ENCODE measurements at places on chromosomes 12 and 14.

DNA sequence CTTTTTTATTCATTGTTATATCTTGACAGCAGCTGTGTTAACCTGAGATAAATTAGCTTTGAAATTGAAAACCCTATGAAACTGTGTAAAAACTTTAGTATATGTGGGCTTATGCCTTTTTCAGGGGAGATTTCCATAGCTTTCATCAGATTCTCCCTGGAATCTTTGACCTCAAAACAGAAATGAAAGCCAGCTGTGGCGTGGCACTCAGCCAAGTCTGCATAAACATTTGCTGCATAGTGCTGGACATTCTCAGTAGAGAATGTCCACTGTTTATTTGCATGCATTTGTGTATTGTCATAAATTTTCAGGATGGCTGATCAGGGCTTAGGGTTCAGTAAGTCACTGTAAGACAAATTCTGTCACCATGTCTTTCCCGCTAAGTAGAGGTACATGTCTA is 115.3 kb upstream of the NAP1L1 start:
- peak; percentile 69 for DNase-seq
- H3K27ac ChIP-seq = no peak overlapping the region

DNA sequence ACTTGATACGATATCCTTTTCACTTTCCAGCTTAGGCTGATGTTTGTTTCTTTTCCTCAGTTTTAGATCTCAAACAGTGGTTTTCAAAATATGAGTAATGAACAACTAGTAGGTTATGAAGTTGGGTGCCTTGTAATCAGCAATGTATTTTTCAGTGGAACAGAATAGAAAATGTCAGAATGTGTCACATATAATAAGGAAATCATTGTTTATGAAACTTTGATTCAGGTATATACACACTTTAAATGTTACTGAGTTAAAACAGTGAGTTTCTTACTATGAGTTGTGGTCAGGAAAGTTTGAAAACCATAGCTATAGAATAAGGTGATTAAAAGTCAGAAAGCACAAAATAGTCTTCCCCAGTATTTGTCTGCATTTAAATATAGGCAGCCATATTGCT is 39.8 kb downstream of the TBK1 start:
- H3K27me3 ChIP-seq = no peaks in the 10 kb centered on the region
- H3K4me3 ChIP-seq = no peak overlapping the region

- no peak overlapping the region for H3K4me3 ChIP-seq
- DNase-seq = no peak
- H3K27me3 ChIP-seq = no peaks in the 10 kb centered on the region
- H3K4me1 ChIP-seq = peaks cover 28% of the 10 kb centered on the region
- H3K27ac ChIP-seq = peak overlapping the region; percentile 74
These were observed 12.1 kb downstream of the TRMT61A start for GRCh38 chr14:103540821-103541708.

DNA sequence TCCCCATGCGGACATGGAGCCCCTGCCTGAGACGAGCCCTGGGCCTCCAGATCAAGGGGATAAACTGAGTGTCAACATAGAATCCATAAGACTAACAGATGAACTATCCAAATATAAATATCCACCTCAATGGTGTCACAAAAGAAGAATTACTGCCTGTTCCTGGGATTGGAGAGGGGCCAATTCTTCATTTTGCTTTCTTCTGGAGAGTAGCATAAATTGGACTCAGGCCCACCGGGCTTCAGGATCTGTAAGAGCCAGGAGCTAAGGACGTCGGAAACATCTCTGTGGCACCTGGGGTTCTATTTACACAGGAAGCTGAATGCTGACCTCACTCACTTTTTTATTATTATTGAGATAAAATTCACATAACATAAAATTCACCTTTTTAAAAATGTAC is 408.2 kb upstream of the CCDC196 start:
- H3K27me3 ChIP-seq = no peaks in the 10 kb centered on the region
- H3K36me3 ChIP-seq = no peaks in the 10 kb centered on the region

- H3K4me3 ChIP-seq = no peak overlapping the region
- H3K4me1 ChIP-seq = peaks cover 7% of the 10 kb centered on the region
- H3K27me3 ChIP-seq = no peaks in the 10 kb centered on the region
- H3K27ac ChIP-seq = no peak overlapping the region
These were observed 24.7 kb upstream of the IRF2BPL start for GRCh38 chr14:77053046-77053841.

DNA sequence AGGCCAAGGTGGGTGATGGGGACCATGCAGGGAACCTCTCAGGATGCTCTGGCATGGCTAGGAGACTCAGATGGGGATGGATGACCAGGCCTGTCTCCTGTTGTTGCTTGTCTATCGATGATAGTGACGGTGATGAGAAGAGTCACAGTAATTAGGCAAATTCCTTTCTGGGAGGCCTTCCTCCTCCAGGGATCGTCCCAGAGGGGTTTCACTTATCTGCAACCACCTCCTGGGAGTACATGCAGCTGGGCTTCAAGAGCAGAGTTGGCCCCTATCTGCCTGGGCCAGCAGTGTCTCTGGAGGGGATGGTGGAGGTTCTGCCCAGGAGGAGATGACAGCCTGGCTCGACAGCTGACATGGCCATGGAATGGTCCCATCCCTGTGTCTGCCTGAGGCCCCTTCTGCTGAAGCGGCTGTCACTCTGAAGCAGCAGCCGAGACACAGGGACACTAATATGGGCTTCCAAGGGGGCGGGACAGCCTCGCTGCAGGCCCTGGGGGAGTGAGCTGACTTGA is 27.5 kb upstream of the OAS1 start:
- no peak overlapping the region for H3K27ac ChIP-seq
- no peak for DNase-seq
- no peaks in the 10 kb centered on the region for H3K4me1 ChIP-seq
- H3K27me3 ChIP-seq = peaks cover 4% of the 10 kb centered on the region
- no peak overlapping the region for H3K4me3 ChIP-seq

DNA sequence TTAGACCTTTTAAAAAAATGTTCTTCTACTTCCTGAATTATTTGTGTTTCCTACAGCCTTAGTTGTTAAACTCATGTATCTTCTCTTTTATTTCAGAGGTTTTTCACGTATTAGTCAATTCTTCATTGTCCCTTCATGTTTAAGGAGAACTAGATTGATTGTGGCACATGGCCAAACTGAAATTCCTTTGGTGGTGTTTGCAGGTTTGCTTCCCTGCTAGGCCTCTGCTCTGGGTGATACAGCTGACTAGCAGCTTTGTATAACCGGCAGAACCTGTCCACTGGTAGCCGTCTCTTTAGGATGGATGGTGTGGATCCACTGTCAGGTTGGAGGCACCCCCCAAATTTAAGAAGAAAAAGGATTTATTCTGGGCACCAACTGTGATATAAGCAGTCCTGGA is 262.1 kb downstream of the FBXL14 start:
- H3K4me3 ChIP-seq = no peak overlapping the region
- no peaks in the 10 kb centered on the region for H3K4me1 ChIP-seq
- H3K27me3 ChIP-seq = no peaks in the 10 kb centered on the region
- DNase-seq = peak; percentile 42
- no peak overlapping the region for H3K27ac ChIP-seq

GRCh38 chr14:95240859-95241813 is 78.6 kb downstream of the CLMN start:
- no peaks in the 10 kb centered on the region for H3K27me3 ChIP-seq
- H3K4me3 ChIP-seq = no peak overlapping the region
- no peaks in the 10 kb centered on the region for H3K36me3 ChIP-seq
- DNase-seq = no peak

- H3K4me3 ChIP-seq = peak within 1 kb of the TSS; percentile 51
- H3K27me3 ChIP-seq = no peaks in the 10 kb centered on the region
- H3K27ac ChIP-seq = peak within 1 kb of the TSS; percentile 100
- peak; percentile 93 for DNase-seq
- peaks cover 13% of the 10 kb centered on the region for H3K4me1 ChIP-seq
- no peaks in the 10 kb centered on the region for H3K36me3 ChIP-seq
These were observed at the start of gene RNU4-1 for GRCh38 chr12:120292661-120293531. Gene RNU4-1, minus strand, starts transcription at chr12:120293237.
